ENCODE measurements at places on chromosomes 6 and 20.

- DNase-seq: no peak
Observed at GRCh38 chr6:73028893-73029450, 196.3 kb downstream of the KHDC1L start.

- DNase-seq: no peak
Observed at GRCh38 chr20:1465470-1466210, 1.0 kb downstream of the NSFL1C start.

DNA sequence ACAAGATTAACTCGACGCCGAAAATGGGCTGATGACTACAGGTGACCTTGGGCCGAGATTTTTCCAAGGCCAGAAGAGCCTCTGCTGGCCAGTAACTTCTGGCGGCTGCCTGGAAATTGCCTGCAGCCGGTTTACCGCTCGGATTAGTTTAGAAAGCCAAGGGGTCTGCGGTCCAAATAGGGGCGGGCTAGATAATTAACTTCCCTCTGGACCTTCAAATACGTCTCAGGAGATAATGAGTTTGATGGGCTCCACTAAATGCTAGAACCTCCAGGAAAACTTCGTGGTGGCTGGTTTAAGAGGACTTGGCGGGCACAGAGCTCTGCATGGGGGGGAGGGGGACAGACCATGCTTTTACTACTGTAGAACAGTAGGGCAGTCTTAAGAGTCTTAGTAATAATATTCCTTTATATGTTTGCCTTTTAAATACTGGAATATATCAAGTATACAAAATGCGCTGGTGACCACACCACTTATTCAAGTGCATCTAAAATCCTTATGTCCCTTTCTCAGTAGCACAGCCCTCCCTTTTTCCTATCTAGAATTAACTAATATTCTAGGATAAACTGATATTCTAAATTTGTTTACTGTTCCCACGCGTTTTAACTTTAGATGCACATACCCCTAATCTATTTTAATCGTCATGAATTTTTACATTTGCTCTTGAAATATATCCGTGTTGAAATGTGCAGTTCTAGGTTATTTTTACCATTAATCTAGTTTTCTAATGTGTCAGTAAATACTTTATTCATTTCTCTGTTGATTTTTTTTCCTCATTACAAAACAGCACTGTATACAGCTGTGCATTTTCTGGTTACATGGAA lies 107.5 kb upstream of the PRSS16 start:
- DNase-seq: no peak

GRCh38 chr6:3119040-3119723 lies 671 bp downstream of the BPHL start:
- DNase-seq: no peak

Data from dorsolateral prefrontal cortex (tissue), 122 donors.